Neural progenitor cell (in vitro differentiated cells): ENCODE measurements at places on chromosomes 5 and 9. TPM values are rescaled to one million over a fixed set of nuclear protein-coding genes. Genes with fewer than 3 reads are reported as not detected.

- H3K4me1 ChIP-seq: no peaks in the 10 kb centered on the region
- DNase-seq: no peak
- no peaks in the 10 kb centered on the region for H3K27me3 ChIP-seq
- H3K36me3 ChIP-seq: no peaks in the 10 kb centered on the region
- H3K27ac ChIP-seq: no peak overlapping the region
Measured at GRCh38 chr9:89815061-89815902, 210.5 kb downstream of the GADD45G start.

DNA sequence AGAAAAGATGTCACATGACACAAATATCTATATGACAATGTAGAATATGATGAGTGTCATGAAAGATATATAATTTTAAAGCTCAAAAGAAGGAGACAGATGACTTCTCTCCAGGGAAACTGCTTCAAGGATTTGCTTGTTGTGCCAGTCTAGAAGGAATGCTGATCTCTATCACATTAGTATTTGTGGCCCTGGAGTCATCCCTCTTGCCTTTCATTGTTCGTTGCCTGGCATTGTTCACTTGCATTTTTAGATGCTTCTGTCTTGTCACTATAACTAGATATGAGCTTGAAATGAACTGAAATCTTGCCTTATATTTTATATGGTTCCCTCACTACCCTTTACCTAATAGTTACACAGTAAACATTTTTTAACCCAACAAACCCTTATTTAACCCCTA, 207.5 kb downstream of the ZNF608 start:
- H3K27me3 ChIP-seq: no peaks in the 10 kb centered on the region
- H3K36me3 ChIP-seq: no peaks in the 10 kb centered on the region
- peaks cover 4% of the 10 kb centered on the region for H3K4me1 ChIP-seq
- no peak for DNase-seq

GRCh38 chr9:13110766-13111417, 168.6 kb downstream of the MPDZ start:
- no peaks in the 10 kb centered on the region for H3K27me3 ChIP-seq
- H3K4me1 ChIP-seq: peaks cover 19% of the 10 kb centered on the region
- no peak for DNase-seq
- H3K36me3 ChIP-seq: peaks cover 25% of the 10 kb centered on the region
- H3K27ac ChIP-seq: no peak overlapping the region
- H3K4me3 ChIP-seq: no peak overlapping the region

DNA sequence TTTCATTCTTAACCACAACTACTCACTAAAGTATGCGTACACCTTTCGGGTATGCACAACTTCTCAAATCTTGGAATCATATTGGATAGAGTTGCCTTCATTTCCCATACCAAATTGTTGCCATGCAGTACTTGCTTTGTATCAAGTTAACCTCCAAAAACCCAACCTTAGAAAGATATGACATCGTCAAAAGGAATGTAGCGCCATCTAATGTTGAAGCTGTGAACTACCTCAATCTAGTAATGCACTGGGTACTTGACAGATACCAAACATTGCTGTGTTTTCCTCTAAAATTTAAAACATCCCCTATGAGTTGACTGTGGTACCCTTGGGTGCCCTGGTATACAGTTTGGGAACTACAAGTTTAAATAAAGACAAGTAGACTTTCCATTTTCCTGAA, 318.4 kb downstream of the ARL15 start:
- no peak for DNase-seq
- H3K36me3 ChIP-seq: no peaks in the 10 kb centered on the region
- H3K27me3 ChIP-seq: no peaks in the 10 kb centered on the region
- H3K4me3 ChIP-seq: no peak overlapping the region
- peaks cover 43% of the 10 kb centered on the region for H3K4me1 ChIP-seq
- no peak overlapping the region for H3K27ac ChIP-seq

DNA sequence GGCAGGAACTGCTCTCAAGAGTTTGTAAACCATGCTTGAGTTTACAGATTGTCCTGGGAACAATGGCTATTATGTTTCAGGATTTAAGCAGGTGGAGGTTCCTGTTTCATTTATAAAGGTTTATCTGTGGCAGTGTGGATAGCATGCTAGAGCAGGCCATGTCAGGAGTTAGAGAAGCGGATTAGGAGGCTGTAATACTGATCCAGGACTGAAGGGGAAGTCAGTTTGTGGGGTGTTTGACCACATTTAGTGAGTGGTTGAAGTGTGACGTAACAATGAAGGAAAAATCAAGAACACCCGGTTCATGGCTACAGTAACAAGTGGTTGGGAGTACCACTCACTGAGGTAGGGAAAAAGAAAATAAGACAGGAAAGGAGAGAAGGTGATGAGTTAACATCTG, 299.0 kb downstream of the TLR4 start:
- no peak overlapping the region for H3K27ac ChIP-seq
- no peak overlapping the region for H3K4me3 ChIP-seq

- no peak for DNase-seq
- no peak overlapping the region for H3K4me3 ChIP-seq
- H3K36me3 ChIP-seq: peaks cover 6% of the 10 kb centered on the region
- no peaks in the 10 kb centered on the region for H3K27me3 ChIP-seq
- H3K4me1 ChIP-seq: peaks cover 83% of the 10 kb centered on the region
- peak overlapping the region; percentile 74 for H3K27ac ChIP-seq
Measured at GRCh38 chr9:79623799-79624721, 52.3 kb downstream of the TLE4 start.

DNA sequence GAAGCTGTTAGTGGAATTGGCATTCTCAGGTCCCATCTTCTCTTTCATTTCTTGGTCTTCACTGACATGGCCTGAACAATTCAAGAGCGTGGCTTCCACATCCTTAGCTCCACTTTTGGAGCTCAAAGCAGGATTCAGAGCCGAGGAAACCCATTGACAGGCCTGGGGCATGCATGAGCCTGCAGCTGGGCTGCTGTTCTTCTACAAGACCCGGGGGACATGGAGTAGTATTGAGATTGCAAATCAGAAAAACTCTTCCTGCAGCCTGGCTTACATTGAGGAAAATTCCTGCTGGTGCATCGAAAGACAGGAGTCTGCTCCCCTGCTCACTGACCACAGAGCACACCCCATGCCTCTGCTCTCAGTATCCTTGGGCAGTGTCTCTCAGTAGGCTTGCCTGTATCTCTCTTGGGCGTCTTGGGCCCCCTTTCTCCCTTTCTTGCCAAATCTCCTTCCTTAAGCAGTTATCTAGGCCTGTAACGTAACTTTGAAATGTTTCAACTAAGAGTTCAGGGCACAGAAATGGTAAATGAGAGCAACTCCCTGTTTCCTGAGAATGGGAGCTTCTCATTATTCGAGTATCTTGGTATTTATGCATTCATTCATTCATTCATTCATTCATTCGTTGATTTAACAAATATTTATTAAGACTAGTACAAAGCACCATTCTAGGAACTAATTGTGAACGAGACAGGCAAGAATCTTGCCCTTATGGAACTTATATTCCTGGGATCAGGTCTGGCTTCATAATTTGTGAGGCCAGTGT, 603.6 kb upstream of the CLINT1 start:
- H3K36me3 ChIP-seq: no peaks in the 10 kb centered on the region
- H3K4me3 ChIP-seq: no peak overlapping the region
- no peaks in the 10 kb centered on the region for H3K4me1 ChIP-seq

GRCh38 chr5:459562-460272, 16.7 kb downstream of the EXOC3 start:
- no peaks in the 10 kb centered on the region for H3K27me3 ChIP-seq
- no peak overlapping the region for H3K4me3 ChIP-seq
- no peak for DNase-seq
- H3K4me1 ChIP-seq: no peaks in the 10 kb centered on the region

DNA sequence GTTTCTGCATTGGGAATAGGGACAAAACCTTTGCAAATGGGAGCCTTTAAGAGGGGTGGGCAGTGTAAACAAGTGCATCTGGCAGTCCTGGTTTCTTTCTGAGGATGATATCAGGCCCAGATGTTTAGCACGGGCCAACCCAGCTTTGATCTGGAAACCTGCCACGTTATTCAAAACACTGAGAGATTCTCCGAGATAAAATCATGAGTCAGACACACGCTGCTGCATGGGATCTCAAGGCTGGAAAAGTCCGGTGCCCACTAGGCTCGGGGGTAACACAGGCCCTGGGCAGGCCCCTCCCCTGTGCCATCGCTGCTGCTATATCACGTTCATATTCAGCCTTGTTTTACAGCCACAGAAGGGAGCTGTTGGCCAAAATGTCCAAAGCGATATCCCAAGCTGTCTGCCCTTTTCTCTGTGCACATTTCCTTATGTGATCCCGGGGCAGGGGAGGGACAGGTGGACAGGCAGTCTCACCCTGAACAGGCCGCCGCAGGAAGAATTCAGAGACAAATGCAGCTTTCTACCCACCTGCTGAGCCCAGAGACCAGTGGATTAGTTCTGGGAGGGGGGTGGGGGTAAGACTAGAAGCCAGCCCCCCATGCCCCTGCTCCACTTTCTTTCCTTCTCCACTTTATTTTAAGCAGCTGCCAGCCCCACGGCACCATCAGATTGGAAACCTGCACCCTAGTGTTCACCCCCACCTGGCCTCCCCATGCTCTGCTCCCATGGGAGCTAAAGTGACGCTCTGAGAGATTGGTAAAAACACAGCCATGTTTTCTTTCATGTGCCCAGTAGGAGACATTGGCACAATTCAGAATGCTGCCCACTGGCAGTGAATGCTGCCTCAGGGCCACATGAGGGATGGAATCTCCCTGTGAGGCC, 63.1 kb downstream of the TMOD1 start:
- no peaks in the 10 kb centered on the region for H3K36me3 ChIP-seq
- H3K4me3 ChIP-seq: no peak overlapping the region
- H3K27me3 ChIP-seq: no peaks in the 10 kb centered on the region
- H3K4me1 ChIP-seq: peaks cover 19% of the 10 kb centered on the region

- no peak overlapping the region for H3K27ac ChIP-seq
- no peak for DNase-seq
- H3K4me1 ChIP-seq: peaks cover 5% of the 10 kb centered on the region
- no peaks in the 10 kb centered on the region for H3K36me3 ChIP-seq
Measured at GRCh38 chr9:27766073-27766835, 193.0 kb upstream of the C9orf72 start.

GRCh38 chr5:35822511-35822910, 34.2 kb upstream of the IL7R start:
- H3K4me1 ChIP-seq: no peaks in the 10 kb centered on the region
- H3K27ac ChIP-seq: no peak overlapping the region
- no peaks in the 10 kb centered on the region for H3K27me3 ChIP-seq
- no peak for DNase-seq

GRCh38 chr5:170627271-170627670, 123.5 kb downstream of the KCNIP1 start:
- H3K4me3 ChIP-seq: no peak overlapping the region
- H3K4me1 ChIP-seq: peaks cover 22% of the 10 kb centered on the region
- H3K27ac ChIP-seq: no peak overlapping the region

DNA sequence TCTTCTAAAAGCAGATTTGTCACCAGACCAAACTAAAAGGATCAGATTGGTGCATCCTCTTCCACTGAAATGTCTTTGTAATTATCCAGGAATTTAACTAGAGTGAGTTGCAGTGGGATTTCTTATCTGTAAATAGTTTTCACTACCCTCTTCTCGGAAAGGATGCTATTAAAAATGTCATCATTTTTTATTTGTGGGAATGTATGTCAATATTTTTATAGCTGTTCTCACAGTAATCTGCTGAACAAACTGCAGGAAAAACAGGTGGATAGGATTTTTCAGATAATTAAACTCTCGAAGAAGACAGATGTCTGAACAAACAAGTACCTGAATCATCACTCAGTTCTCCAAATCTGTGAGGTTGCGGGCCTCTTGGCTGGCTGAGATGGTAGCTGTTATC, 62.7 kb downstream of the RAB14 start:
- H3K4me3 ChIP-seq: no peak overlapping the region
- H3K36me3 ChIP-seq: no peaks in the 10 kb centered on the region
- no peak overlapping the region for H3K27ac ChIP-seq
- no peaks in the 10 kb centered on the region for H3K27me3 ChIP-seq

DNA sequence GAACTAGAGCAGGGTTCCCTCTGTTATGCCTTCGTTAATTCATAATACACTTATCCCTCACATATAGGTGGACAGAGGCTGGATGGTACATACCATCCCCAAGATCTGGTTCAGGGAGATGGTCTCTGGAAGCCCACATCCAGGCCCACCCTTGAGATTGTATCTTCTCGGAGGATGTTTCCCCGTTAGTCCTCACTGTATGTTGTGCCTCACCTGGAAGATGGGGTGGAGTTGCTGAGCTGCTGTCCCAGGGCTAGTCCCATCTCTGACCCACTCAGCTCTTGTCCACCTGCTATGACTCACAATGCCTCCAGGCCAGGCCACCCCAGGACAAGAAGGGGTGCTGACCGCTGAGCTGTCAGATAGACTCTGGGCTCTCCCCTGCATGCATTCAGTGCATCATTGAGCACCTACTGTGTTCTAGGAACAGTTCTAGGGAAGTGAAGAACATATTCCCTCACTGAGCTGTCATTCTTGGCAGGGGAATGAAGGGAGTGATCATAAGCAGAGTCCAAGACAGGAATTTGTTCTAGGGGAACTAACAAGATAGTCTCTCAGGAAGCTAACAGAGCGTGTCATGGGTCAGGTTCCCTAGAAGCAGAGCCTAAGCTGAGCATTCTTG, at the start of gene CBY3:
CBY3 (minus strand) TSS at position 255 of the 622 bp plus-strand sequence; CDS start at position 139, 116 bp downstream.
- no peak within 1 kb of the TSS for H3K4me3 ChIP-seq
- H3K27ac ChIP-seq: no peak within 1 kb of the TSS
- H3K4me1 ChIP-seq: no peaks in the 10 kb centered on the region
- H3K27me3 ChIP-seq: no peaks in the 10 kb centered on the region
- DNase-seq: no peak

- no peak for DNase-seq
- no peaks in the 10 kb centered on the region for H3K4me1 ChIP-seq
- no peak overlapping the region for H3K4me3 ChIP-seq
- no peaks in the 10 kb centered on the region for H3K36me3 ChIP-seq
Measured at GRCh38 chr5:52789378-52789777, 1.7 kb downstream of the ITGA1 start.

DNA sequence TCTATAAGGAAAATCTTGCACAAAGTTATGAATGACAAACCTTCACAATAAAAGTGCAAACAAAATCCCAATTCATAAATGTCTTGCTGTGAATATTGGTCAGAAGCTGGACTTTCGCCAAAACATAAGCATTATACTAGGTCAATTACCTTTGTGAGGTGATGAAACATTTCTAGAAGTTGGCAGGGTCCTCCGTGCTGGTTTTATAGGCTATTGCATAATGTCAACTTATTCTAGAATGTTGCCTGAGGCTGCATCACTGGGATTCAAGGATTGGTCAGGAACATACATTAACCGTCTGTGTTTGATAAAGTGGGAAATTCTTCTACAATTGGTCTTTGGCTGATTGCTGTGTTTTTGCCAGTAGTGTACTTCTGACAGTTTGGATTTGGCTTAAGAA, 49.8 kb upstream of the PALM2AKAP2 start:
- no peaks in the 10 kb centered on the region for H3K36me3 ChIP-seq
- no peak for DNase-seq
- no peaks in the 10 kb centered on the region for H3K27me3 ChIP-seq
- H3K27ac ChIP-seq: no peak overlapping the region
- no peaks in the 10 kb centered on the region for H3K4me1 ChIP-seq

TGFBI gene
- total RNA-seq: 9.5 and 16.4 TPM in 2 replicates

IL31RA gene
- not detected in 2 replicates for total RNA-seq

CCL21 gene
- total RNA-seq: not detected in 2 replicates

PCDHA3 gene
- 2.8 and 4.0 TPM in 2 replicates for total RNA-seq

GPX8 gene
- total RNA-seq: 84.3 and 132 TPM in 2 replicates

STOML2 gene
- total RNA-seq: 114 and 130 TPM in 2 replicates

GARIN3 gene
- not detected in 2 replicates for total RNA-seq

STPG3 gene
- total RNA-seq: not detected in 2 replicates
